ENCODE measurements at places on chromosomes 16 and 17.

GRCh38 chr16:79188115-79188738 lies 412.3 kb downstream of the MAF start:
- DNase-seq = no peak

DNA sequence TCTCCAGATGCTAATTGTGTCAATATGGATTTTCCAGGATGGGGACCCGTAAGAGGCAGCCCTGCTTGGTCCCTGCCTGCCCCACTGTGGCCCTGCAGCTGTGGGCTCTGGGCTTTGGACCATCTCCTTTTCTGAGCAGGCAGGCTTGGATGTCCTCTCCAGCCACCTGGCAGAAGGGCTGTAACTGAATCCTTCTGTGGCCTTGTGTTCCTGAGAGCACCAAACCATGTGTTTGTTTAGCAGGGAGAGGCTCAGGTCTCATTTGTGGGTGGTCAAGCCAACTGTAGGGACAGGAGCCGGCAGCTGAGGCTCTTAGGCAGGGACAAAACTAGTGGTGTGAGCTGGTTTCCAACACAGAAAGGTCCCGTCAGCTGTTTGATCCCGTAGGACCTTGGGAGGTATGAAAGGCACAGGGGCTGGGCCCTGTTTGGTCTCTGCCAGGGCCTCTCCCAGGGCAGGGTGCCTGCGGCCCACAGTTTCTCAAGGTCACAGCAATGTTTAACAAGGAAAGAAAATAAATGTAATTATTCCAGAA lies 18.5 kb downstream of the SEC14L5 start:
- DNase-seq = no peak

DNA sequence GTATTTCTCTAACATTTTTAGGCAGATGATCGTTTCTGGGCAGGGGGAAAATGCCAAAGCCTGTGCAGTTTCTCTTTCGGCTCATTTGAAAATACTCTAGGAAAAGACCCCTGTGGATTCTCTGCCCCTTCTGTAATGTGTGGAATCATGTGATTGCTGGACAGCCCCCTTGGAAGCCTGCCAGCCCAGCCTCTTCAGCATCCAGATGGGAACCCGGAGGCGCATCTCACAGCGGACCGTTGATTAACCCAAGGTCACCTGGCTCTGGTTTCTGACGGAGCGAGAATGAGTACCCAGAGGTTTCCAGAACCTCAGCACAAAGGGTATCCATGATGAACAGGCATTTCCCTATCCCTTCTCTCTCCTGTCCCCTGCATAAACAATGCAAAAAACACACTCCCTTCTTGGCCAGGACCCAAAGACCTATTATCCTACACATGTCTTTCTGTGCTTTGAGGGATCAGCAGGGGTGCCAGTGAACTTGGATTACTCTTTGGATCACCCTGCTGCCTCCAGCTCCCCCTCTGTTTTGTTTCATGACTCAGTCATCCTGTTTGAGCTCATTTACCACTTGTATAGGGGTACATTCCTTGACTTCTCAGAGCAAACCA lies 957.1 kb upstream of the RBFOX1 start:
- DNase-seq = no peak

GRCh38 chr17:72187556-72187955 lies 66.7 kb downstream of the SOX9 start:
- DNase-seq = no peak

- DNase-seq = no peak
These were observed 116.6 kb downstream of the XYLT1 start for GRCh38 chr16:17354141-17354601.

DNA sequence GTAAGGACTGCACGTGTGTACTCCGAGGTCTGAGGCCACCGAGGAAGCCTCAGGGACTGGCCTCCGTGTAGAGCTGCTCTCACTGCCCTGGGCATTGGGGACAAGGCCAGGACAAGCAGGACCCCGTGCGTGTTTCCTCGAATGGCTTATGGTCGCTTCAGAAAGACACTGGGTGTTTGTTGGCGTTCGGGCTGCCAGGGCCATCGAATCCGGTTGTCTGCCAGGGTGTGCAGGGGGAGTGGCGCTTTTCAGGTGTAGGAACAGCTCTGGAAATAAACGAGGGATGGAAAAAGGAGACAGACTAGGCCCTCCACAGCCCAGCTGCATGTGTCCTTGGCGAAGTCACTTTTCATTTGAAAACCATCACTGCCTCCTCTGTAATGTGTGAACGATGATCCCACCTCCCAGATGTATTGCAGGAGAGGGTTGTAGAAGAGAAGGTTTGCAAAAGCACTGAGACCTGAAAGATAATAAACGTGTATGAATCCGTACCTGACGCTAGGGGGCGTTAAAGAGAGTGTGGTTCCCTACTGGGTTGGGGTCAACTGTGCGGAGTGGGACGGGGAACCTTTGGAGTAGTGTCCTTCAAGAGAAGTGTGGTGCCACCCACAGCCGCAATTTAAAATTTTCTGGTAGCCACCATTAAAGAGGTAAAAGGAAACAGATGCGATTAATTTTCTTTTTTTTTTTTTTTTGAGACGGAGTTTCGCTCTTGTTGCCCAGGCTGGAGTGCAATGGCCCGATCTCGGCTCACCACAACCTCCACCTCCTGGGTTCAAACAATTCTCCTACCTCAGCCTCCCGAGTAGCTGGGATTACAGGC lies 2.1 kb upstream of the ZSCAN10 start:
- peak; percentile 66 for DNase-seq

DNA sequence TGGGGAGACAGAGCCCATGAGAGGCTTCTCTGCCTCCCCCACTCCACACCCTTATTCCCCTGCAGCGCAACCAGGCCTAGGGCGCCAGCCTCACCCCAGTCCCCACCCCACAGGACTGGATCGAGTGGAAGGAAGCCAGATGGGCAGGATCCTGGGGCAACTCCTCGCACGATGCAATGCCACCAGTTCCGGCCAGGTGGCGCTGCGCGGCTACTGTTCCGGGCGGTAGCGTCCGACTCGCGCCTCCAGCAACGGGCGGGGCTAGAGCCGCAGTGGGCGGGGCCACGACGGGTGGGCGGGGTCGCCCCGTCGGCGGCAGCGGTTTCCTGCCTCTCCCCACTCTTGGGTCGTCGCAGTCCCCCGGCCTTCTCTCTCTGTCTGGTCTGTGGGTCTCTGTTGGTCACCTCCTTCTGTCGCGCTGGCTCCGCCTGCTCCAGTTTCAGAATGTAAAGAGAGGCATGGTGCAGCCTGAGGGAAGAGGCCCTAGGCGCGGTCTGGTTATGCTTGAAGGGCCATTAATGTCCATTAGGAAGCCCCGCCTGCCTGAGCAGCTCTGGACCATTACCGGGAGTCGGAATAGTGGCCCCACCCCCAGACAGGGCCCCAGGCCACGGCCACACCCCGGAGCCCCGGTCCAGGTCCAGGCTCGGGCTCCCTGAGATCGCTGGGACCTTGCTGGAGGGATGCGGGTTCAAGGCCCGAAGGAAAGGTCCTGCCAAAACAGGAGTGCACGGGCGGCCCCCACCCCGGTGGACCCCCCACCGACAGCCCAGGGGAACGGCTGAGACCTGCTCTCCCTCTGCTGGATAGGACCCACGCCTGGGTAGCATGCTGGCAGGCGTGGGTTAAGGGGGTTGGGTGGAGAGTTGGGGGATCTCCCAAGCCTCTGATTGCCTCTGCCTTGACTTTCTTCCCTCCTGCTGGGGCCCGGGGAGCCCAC lies 3.3 kb upstream of the NHERF2 start:
- peak; percentile 99 for DNase-seq

DNA sequence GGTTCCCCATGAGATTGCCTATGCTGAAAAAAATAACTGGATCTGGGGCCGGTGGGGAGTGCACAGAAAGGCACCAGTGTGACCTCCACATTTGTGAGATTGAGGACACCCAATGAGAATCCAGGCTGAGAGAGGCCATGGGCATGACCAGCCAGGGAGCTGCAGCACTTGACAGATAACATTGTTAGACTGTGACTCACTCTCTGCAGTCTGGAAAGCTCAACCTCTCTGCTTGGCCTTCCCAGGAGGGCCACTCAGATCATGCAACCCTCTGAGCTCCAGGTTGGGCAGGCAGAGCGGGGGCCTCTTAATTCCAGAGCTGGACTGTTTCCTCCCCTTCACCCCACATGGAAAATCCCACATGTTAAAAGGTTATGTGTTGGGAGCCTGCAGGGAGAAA lies 30.1 kb downstream of the FZD2 start:
- DNase-seq = no peak

DNA sequence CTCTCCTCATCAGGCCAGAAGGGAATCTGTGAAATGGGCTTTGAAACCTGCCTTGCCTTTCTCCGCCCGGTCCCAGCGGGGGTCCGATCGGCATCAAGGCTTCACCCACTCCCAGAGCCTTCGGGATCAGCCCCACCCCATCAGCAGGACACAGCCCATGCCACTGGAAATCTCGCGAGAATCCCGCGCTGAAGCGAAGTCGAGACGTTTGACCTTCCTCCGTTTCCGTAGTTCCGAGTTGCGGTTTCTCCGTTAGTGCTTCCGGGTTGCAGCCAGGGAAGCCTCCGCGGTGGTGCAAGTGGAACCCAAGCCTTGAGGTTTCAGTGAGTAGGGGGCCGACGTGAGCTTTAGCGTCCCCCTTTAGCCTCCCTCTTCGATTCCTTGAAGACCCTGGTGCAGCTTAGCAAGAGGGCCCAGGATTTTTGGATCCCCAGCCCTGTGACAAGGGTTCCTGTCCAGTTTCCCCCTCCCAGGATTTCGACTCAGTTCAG lies at the start of gene COASY:
Gene COASY (plus strand): TSS at position 252 of the 491 bp plus-strand sequence. CDS start 475 bp downstream, outside the sequence.
- DNase-seq = peak; percentile 91

- peak; percentile 41 for DNase-seq
These were observed 72.9 kb downstream of the MRM1 start for GRCh38 chr17:36674278-36674650.

- no peak for DNase-seq
These were observed 436.6 kb downstream of the SHISA9 start for GRCh38 chr16:13338044-13338443.

DNA sequence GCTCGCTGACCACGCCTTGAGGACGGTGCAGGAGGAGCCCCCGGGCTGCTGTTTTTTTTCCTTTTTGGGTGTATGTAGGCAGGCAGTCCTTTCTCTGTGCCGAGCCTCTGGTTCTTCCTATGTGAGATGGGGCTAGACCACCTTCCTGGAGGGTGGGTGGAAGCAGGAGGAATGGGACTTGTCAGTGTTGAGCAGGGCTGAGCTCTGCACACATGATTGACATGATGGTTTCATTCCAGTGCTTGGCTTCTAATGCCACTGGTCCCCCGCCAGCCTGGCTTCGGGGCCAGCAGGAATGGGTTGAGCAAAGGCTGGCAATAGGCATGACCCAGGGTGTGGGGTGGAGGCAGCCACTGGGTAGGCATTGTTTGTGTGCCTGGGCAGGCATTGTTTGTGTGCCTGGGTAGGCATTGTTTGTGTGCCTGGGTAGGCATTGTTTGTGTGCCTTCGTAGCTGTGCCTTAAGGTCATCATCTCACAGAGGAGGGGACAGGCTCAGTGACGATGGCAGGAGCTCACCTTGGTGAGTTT lies 14.2 kb upstream of the ADCY7 start:
- DNase-seq = no peak

DNA sequence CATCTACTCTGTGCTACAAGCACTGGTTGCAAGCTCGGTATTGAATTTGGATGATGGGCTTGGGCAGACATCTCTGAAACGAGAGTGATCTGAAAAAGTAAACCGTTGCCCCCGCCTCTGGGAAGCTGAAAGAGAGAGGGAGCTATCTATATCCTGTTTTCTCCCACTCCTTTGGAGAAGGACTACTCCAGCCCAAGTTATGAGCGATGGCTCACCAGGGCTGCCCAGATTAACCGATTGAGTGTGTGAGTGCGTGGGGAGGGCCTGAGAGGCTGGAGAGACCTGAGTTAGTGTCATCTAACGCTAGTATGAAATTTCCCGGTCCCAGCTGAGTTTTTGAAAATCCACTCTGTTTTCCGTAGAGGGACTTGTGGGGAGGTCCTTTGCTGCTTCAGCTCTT lies 11.5 kb downstream of the MGAT5B start:
- DNase-seq = no peak
